ENCODE measurements at places on chromosomes 5 and 9.

DNA sequence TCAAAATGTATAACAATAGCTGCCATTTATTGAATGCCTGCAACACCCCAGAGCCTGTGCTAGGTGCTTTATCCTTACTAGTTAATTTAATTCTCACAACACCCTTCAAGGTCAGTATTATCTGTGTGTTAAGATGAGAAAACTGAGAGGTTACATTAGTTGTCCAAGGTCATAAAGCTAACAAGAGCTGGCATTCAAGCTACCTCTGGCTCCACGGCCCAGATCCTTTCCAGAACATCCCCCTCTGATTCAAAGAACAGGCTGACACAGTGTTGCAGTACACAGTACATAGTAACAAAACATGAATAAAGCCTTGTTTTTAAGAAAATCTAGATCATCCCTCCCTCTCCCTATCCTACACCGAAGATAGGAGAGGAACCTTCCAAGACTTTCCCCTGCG lies 9.4 kb upstream of the FRMPD1 start:
- no peak overlapping the region for H3K27ac ChIP-seq
- DNase-seq: no peak
- H3K4me1 ChIP-seq: peaks cover 1% of the 10 kb centered on the region
- peaks cover 2% of the 10 kb centered on the region for H3K27me3 ChIP-seq

DNA sequence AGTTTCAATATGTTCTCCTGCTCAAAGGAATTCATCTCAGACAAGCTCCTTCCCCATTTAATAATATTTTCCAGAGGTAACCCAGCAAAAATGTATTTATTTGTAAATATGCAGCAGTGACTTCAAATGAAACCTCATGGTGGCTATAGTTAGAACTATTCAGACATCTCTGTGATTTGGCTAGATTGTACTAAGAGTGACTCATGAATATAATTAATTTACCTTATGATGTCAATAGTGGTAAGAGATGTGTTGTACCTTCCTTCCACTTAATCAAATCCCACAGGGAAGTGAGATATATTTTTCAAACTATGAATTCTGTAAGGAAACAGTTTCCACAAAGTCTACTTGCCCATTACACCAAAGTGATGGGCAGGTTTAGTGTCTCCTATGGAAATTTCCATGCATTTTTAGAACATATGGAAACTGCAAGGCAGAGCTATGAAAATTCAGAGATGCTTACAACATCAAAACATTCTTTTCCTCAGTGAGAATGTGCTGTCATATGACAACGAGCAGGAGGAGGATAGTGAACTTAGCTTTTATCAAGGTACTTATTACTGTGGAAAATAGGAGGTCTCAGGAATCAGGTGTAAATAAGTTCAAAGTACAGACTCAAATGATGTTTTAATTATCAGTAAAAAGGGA lies 34.0 kb upstream of the SPDL1 start:
- H3K4me3 ChIP-seq: no peak overlapping the region
- DNase-seq: no peak
- no peaks in the 10 kb centered on the region for H3K36me3 ChIP-seq
- peaks cover 8% of the 10 kb centered on the region for H3K4me1 ChIP-seq
- no peak overlapping the region for H3K27ac ChIP-seq

- peak; percentile 53 for DNase-seq
- no peaks in the 10 kb centered on the region for H3K27me3 ChIP-seq
- H3K4me1 ChIP-seq: no peaks in the 10 kb centered on the region
Measured at GRCh38 chr9:69421908-69422801, 97.1 kb downstream of the ENTREP1 start.

DNA sequence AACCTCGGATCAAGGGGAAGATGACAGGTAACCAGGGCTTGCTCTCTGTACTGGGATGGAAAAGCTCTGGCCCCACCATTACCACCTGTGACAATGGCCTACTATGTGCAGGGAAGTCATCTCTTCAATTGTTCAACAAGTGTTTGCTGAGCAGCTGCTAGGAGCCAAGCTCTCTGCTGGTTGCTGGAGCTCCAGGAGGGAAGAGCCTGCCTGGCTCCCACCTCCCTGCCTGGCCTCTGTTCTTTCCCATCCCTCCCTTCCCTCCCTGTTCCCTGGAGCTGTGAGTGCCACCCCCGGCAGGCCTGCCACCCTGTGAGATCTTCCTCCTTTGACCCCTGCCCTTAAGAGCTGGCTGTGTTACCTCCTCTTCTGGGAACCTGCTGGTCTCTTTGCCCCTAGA lies 59.7 kb upstream of the IER5L start:
- no peak overlapping the region for H3K4me3 ChIP-seq
- peaks cover 10% of the 10 kb centered on the region for H3K27me3 ChIP-seq
- no peak for DNase-seq
- no peak overlapping the region for H3K27ac ChIP-seq
- no peaks in the 10 kb centered on the region for H3K4me1 ChIP-seq
- H3K36me3 ChIP-seq: no peaks in the 10 kb centered on the region

DNA sequence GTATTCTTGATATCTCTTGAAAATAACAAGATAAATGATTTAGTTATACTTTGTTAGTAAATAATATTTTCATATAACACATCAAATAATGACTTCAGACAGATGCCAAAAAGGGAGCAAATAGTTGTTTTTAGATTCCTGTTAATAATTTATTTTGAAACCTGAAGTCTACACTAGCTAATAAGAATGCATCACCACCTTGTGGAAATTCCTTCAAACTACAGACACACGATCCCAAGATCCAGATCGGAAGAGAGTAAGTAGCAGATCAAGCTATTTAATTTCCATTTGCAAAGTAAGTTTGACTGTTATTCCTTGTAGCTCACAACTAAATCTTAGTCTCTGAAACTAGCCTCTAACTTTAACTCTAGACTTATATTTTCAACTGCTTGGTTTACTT lies 35.5 kb upstream of the ISL1 start:
- no peak overlapping the region for H3K27ac ChIP-seq
- no peak overlapping the region for H3K4me3 ChIP-seq
- no peaks in the 10 kb centered on the region for H3K36me3 ChIP-seq
- DNase-seq: no peak
- no peaks in the 10 kb centered on the region for H3K27me3 ChIP-seq

DNA sequence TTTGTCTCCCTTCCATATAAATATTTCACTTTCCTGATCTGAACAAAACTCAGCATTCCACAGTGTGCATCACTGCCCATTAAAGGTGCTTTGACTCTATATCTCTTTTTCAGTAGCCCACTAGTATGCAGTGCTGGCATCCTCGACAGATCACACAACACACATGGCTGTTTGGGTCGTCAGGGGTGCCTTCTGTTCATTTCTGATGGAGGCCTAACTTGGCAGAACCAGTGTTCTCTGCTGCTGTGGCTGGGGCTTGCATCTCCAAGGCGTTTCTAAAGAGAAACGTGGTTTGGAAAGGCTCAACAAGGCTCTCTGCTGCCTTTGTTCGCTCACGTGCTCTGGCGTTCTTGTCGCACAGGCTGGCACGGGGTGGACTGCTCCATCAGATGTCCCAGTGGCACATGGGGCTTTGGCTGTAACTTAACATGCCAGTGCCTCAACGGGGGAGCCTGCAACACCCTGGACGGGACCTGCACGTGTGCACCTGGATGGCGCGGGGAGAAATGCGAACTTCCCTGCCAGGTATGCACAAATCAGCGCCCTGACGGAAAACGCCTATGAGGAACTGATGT lies 97.7 kb upstream of the PRRC1 start:
- no peak overlapping the region for H3K4me3 ChIP-seq
- no peak for DNase-seq
- no peaks in the 10 kb centered on the region for H3K4me1 ChIP-seq
- H3K27ac ChIP-seq: no peak overlapping the region

DNA sequence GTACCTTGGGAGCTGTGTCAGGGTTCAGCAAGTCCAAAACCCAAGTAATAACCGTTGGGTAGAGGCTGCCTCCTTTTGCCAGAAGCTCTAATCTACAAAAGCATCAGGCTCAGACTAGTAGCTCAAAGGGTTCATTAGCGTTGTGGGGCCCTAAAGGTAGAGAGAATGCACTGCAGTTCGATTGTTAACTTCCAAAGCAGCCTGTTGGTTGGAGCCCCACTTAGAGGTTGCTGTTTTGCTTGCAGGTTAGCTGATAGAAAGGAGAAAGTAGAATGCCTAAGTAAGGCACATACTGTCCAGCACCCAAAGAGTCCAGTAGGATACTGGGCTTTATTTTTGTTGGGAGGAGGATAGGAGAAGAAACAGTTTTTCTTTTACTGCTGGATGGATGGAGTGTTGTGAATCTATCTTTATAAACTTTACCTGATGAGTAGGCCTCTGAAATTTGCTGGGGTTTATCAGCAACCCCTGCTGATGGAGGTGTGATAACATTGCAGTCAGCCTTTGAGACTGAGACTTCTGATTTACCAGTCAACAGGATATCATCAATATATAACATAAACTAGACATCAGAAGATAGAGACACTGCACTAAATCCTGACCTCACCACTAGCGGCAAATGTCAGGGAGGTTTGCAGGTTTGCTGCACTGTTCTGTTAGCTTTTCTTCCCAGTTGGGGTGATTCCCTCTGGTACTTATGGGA lies 34.8 kb downstream of the ZNF131 start:
- peaks cover 13% of the 10 kb centered on the region for H3K36me3 ChIP-seq
- peaks cover 2% of the 10 kb centered on the region for H3K27me3 ChIP-seq
- no peak overlapping the region for H3K27ac ChIP-seq
- no peak overlapping the region for H3K4me3 ChIP-seq
- H3K4me1 ChIP-seq: no peaks in the 10 kb centered on the region
- no peak for DNase-seq

GRCh38 chr5:142317173-142317572 lies 7.6 kb downstream of the SPRY4 start:
- H3K4me1 ChIP-seq: peaks cover 88% of the 10 kb centered on the region
- H3K36me3 ChIP-seq: peaks cover 47% of the 10 kb centered on the region
- H3K27ac ChIP-seq: no peak overlapping the region
- no peak for DNase-seq
- peaks cover 10% of the 10 kb centered on the region for H3K27me3 ChIP-seq

DNA sequence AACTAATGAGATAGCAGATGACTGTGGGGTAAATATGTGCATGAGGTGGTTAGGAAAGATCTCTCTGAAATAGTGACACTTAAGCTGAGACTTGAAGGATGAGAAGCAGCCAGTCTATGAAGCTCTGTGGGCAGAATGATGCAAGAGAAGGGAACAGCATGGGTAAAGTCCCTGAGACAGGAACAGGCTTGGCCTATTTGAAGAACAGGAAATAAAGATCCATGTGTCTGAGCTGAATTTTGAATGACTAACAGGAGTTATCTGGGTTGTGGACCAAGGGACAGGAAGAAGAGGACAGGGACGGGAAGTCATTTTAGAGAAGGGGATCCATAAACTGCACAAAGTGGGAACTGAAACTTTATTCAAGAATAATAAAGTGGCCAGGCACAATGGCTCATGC lies 25.6 kb upstream of the HMGCS1 start:
- no peak for DNase-seq
- no peak overlapping the region for H3K27ac ChIP-seq
- H3K4me1 ChIP-seq: no peaks in the 10 kb centered on the region
- no peak overlapping the region for H3K4me3 ChIP-seq
- peaks cover 5% of the 10 kb centered on the region for H3K36me3 ChIP-seq
- no peaks in the 10 kb centered on the region for H3K27me3 ChIP-seq

- no peak overlapping the region for H3K4me3 ChIP-seq
- no peaks in the 10 kb centered on the region for H3K36me3 ChIP-seq
- H3K4me1 ChIP-seq: no peaks in the 10 kb centered on the region
- H3K27ac ChIP-seq: no peak overlapping the region
Measured at GRCh38 chr5:6319116-6319515, 59.2 kb downstream of the MED10 start.

- peaks cover 26% of the 10 kb centered on the region for H3K36me3 ChIP-seq
- peaks cover 42% of the 10 kb centered on the region for H3K4me1 ChIP-seq
- H3K4me3 ChIP-seq: peak overlapping the region; percentile 95
- peaks cover 7% of the 10 kb centered on the region for H3K27me3 ChIP-seq
- H3K27ac ChIP-seq: peak overlapping the region; percentile 91
Measured at GRCh38 chr9:127770583-127770904, 7.9 kb downstream of the SH2D3C start.

- no peak overlapping the region for H3K27ac ChIP-seq
- no peaks in the 10 kb centered on the region for H3K4me1 ChIP-seq
- peaks cover 3% of the 10 kb centered on the region for H3K27me3 ChIP-seq
- peak; percentile 11 for DNase-seq
- H3K4me3 ChIP-seq: no peak overlapping the region
Measured at GRCh38 chr5:146624179-146624578, 108.2 kb upstream of the GPR151 start.

GRCh38 chr9:33014665-33015014 lies 10.4 kb upstream of the DNAJA1 start:
- H3K36me3 ChIP-seq: no peaks in the 10 kb centered on the region
- no peak overlapping the region for H3K27ac ChIP-seq

- DNase-seq: no peak
- no peak overlapping the region for H3K27ac ChIP-seq
- H3K36me3 ChIP-seq: no peaks in the 10 kb centered on the region
- peaks cover 20% of the 10 kb centered on the region for H3K4me1 ChIP-seq
Measured at GRCh38 chr5:149956685-149957084, 3.9 kb upstream of the SLC26A2 start.

- no peak overlapping the region for H3K4me3 ChIP-seq
- H3K36me3 ChIP-seq: no peaks in the 10 kb centered on the region
- peaks cover 6% of the 10 kb centered on the region for H3K4me1 ChIP-seq
- H3K27ac ChIP-seq: no peak overlapping the region
Measured at GRCh38 chr5:109102096-109102690, 307.6 kb downstream of the PJA2 start.

- no peak for DNase-seq
- H3K27ac ChIP-seq: no peak overlapping the region
- no peak overlapping the region for H3K4me3 ChIP-seq
- H3K27me3 ChIP-seq: no peaks in the 10 kb centered on the region
- H3K4me1 ChIP-seq: no peaks in the 10 kb centered on the region
Measured at GRCh38 chr9:86185872-86186271, 73.6 kb downstream of the C9orf153 start.

- H3K4me3 ChIP-seq: no peak overlapping the region
- H3K36me3 ChIP-seq: peaks cover 6% of the 10 kb centered on the region
- peaks cover 42% of the 10 kb centered on the region for H3K4me1 ChIP-seq
- no peak for DNase-seq
- no peak overlapping the region for H3K27ac ChIP-seq
- H3K27me3 ChIP-seq: peaks cover 8% of the 10 kb centered on the region
Measured at GRCh38 chr9:105132606-105133005, 111.8 kb upstream of the SLC44A1 start.

- H3K4me1 ChIP-seq: no peaks in the 10 kb centered on the region
- no peaks in the 10 kb centered on the region for H3K27me3 ChIP-seq
- no peak overlapping the region for H3K27ac ChIP-seq
- no peaks in the 10 kb centered on the region for H3K36me3 ChIP-seq
- H3K4me3 ChIP-seq: no peak overlapping the region
Measured at GRCh38 chr9:69527454-69527853, 144.7 kb downstream of the APBA1 start.

GRCh38 chr5:113232221-113232620 lies 202.6 kb downstream of the TSSK1B start:
- H3K4me3 ChIP-seq: no peak overlapping the region
- no peak overlapping the region for H3K27ac ChIP-seq
- no peaks in the 10 kb centered on the region for H3K27me3 ChIP-seq
- peaks cover 27% of the 10 kb centered on the region for H3K4me1 ChIP-seq

GRCh38 chr9:12785260-12785770 lies 10.5 kb downstream of the LURAP1L start:
- H3K36me3 ChIP-seq: no peaks in the 10 kb centered on the region
- H3K27ac ChIP-seq: no peak overlapping the region
- peaks cover 3% of the 10 kb centered on the region for H3K27me3 ChIP-seq
- no peak overlapping the region for H3K4me3 ChIP-seq
- DNase-seq: no peak
- H3K4me1 ChIP-seq: no peaks in the 10 kb centered on the region
